ENCODE measurements at places on chromosomes 2 and 18.

DNA sequence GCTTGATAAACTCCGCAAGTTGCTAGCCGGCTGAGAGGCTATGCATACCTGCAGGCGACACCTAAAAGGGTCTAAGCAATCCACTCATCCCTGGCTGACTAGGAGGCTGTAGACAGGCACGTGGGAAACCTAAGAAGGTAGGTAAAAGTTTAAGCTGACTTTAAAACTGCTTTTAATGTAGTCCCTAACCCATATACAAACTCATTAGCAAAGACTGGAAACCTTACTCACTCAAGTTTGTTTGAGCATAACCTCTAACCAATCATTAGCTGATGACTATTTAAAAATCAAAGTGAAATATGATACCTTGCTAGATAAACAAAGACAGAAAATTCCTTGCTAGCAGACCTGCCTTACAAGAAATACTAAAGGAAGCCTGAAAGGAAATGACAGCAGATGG is 106.4 kb downstream of the EXOC6B start:
- peak; percentile 4 for DNase-seq

DNA sequence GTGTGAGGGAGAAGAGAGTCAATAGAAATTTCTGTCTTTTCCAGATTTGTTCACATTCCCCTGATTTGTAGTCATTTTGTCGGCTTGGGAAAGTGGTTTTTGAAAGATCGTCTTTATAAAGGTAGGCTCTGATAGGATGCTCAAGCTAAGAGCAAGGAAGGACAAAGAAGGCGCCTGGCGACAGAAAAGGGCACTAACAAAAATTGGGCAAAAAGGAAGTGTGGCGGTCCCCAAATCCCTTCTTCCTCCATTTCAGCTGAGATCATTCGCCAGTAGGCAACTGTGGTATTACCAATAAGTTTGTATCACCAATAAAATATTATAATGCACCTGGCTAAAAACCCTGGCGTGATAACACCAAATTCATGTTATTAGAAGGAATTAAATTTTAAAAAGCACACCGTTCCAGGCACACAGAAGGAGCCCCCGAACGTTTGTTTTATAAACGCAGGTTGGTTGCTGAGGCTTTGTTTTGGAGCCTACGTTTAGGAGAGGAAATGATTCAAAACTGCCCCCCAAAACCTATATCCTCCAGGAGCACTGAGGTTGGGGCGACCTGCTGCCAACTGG is 756 bp upstream of the PTPN4 start:
- DNase-seq: no peak

DNA sequence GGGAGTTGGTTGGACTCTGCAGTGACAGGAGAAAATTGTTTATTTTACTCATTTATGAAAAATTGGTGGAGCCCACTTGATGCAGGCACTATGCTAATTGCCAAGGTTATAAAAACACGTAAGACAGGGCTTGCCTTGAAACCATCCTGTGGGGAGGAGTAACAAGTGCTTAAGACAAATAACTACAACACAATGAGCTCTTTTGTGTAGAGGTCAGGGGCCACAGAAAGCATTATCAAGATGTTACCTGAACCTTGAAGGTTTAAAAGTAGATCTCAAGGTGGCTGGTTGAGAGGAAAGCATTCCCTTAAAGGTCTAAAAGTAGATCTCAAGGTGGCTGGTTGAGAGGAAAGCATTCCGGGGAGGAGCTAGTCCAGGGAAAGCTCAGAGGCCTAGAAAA is 381.8 kb upstream of the POU3F3 start:
- DNase-seq: no peak

- no peak for DNase-seq
Measured at GRCh38 chr18:48788373-48788772, 162.4 kb downstream of the SMAD7 start.

GRCh38 chr2:158835431-158835830 is 40.3 kb downstream of the DAPL1 start:
- DNase-seq: no peak

DNA sequence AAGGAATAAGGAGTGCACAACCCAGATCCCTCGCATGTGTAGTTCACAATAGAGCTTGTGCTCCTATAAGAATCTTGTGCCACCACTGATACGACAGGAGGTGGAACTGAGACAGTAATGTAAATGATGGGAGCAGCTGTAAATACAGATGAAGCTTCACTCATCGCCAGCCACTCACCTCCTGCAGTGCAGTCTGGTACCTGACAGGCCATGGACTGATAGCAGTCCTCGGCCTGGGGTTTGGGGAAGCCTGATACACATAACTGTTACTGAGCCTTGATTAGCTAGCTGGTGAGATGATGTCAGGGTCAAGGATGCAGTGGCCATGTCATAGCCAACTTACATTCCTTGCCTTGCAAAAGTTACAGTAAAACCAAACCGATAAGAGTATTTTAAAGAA is 376.6 kb downstream of the NBAS start:
- no peak for DNase-seq

DNA sequence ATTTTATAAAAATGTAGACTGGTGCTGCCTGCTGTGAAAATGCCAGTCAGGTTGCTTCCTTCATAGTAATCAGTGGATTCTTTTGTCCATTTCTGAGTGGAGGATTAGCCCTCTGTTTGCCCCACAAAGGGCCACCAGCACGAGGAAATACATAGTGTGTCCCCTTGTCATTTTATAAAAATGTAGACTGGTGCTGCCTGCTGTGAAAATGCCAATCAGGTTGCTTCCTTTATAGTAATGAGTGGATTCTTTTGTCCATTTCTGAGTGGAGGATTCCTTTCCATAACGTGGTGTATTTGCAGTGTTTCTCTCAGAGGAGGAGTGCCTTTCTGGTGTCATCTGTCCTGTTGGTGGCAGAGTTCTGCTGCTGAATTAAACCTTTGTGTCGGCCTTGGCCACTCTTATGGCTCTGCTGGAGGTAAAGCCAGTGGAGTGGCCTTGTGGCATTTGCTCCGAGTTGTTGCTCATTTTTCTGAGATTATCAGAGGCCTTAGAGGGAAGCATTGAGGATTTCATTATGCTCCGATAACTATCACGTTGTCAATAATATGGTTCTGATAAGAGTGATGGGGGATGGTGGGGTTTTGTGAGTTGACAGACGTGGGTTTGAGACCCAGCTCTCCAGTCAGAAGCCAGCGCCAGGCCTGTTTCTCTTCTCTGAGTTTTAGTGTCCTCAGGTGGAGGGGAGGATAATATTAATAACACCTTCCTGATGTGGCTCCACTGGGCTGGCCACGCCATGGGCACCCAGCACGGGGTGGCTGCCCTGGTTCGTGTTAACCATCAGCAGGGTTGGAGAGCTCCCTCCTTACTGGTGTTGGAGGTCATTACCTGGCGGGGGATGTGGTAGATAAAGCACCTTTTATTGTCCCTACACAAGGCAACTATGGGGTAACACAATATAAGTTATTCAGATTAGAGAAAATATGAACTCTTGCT is 96.6 kb downstream of the NEDD4L start:
- no peak for DNase-seq

DNA sequence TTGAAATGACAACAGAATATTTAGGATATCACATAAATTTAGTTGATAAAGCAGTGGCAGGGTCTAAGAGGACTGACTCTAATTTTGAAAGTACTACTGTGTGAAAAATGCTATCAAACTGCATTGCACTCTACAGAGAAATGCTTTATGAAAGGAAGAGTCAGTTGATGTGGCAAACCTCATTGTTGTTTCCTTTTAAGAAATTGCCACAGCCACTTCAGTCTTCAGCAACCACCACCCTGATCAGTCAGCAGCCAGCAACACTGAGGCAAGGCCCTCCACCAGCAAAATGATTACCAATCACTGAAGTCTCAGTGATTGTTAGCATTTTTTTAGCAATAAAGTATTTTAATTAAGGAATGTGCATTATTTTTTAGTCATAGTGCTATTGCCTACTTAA is 488.7 kb upstream of the SLC39A10 start:
- DNase-seq: no peak

DNA sequence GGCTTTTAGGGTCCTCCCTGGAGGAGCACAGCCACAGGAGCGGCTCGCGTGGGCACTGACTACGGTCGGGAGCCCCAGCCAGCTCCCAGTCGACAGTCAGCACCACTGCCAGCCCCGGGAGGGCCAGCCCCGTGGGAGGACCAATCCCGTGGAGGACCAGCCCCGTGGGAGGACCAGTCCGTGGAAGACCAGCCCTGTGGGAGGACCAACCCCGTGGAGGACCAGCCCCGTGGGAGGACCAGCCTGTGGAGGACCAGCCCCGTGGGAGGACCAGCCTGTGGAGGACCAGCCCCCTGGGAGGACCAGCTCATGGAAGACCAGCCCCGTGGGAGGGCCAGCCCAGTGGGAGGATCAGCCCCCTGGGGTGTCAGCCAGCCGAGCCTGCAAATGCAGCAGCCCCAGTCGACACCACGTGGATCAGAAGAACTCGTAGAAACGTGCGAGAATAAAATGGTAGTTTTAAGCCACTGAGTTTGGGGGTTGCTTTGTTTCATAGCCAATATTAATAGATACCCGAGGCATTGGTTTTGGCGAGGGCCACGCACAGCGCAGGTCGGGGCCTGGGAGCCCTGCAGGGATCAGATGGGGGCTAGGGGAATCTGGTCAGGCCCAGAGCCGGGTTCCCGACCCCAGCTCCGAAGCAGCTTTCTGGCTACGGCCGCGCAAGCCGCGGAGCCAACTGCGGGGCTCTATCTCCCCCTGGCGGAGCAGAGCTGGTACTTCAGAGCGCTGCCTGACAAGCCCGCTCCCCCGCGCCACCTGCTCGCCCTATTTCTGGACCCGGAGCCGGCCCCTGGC is 73.0 kb downstream of the TEX51 start:
- DNase-seq: peak; percentile 58

DNA sequence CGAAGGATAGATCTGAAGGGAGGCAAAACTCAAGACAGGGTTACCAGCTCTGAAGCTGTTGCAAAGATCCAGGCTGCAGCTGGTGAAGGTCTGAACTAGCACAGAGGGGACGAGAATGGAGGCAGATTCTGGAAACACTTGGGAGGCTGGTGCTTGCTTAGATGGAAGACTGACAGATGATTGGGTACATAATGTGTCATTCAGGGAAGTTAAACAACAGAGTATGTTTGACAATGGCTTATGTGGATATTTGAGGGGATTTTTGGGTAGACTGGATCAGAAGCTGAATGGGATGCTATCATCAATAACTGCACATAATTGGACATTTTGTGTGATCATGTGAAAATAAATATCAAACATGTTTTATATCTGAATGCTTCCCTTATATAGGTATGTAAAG is 2.3 kb upstream of the ZNF396 start:
- DNase-seq: no peak

GRCh38 chr2:30239308-30239985 is 8.1 kb downstream of the LBH start:
- DNase-seq: peak; percentile 60

DNA sequence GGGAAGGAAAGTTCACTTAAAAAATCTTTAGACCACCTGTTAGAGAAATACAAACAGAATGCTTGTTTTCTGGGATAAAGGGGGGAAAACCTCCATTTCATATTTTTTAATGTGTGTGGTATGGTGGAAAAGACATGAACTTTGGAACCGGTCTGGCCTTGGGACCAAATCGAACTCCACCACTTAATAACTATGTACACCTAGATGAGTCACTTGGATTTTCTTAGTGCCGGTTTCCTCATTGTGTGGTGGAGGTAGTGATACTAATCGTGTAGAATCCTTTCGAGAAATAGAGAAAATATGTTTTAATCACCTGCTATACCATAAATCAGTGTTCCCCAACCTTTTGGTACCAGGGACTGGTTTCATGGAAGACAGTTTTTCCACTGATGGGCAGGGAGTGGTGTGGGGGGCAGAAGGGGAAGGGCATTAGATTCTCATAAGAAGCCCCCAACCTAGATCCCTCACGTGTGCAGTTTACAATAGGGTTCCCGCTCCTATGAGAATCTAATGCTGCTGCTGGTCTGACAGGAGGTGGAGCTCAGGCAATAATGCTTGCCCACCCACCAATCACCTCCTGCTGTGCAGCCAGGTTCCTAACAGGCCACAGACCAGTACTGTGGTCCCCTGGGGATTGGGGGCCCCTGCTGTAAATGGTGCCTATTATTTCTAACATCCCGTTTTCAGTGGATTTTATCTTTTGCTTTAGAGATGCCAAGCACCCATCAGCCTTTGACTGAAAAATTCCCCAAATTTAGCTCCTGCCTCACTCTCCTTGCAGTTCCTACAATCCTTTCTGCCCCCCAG is 308.8 kb downstream of the PRKCE start:
- DNase-seq: no peak

DNA sequence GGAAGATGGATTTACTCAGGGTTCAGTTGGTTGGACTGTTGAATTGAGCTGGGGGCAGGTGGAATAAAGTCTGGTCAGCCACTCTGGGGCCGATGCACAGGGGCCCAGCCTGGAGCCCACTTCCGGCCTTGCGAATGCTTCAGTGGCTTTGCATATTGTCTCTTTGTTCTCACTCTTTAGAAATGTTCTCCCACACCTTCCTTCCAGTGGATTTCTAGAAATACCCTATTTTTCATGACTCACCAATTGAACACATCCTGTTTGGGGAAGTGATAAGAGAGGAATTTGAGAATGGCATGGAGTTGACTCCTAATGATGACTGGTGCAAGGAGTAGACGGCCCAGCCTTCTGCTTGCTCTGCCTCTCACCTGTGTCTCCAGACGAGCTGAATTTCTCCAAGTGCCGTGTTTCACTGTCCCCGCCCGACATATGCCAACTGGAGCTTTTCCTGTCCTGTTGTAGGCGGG is 28.1 kb downstream of the ASAP2 start:
- peak; percentile 94 for DNase-seq

DNA sequence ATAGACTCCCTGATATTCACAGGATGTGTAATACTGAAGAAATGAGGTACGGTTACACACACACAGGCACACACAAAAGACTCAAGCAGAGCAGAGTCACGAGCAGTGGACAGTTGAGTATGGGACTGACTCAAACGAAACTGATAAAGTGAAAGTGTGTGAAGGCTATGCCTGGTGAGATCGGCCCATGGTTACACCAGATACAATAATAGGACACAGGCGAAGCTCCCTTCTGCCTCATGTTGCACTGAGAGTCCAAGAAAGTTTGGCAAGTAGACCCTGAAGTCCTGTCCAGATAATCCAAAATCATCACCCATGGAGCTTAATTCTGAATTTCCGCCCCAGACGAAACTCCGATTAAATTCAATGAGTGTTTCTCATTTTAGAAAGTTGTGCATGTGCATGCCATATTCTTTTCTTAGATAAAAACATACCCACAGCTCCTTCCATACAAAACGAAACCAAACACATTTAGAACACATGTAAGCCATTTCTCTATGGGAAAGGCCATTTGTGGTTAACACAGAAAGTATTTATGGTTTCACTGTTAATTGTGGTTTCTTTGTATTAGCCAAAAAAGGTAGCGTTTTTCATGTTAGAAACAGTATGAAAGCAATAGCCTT is 567.6 kb downstream of the PLCL1 start:
- peak; percentile 69 for DNase-seq

- DNase-seq: no peak
Measured at GRCh38 chr18:69215161-69215560, 185.5 kb upstream of the DOK6 start.

All from EL (cell line).